ENCODE measurements at places on chromosomes 4 and X.

- no peak for DNase-seq
Observed at GRCh38 chr4:68570122-68570507, 6.0 kb downstream of the UGT2B17 start.

DNA sequence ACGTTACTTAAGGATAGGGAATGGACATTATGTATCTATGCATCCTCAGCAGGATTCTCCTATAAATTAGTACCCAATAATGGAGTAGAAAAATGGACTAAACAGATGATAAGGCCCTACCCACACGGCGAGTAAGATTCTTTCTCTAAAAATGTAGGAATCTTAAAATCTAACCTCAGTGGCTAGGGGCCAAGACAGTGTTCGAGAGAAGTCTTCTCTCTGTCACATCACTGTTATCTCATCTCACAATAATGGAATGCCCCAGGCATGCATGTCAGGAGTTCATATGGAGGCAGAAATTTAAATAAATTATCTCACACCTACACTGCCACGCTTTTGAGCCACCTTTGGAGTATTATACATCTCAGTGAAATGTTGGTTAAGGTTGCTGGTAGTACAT, 132.9 kb downstream of the LDB2 start:
- DNase-seq, result no peak

DNA sequence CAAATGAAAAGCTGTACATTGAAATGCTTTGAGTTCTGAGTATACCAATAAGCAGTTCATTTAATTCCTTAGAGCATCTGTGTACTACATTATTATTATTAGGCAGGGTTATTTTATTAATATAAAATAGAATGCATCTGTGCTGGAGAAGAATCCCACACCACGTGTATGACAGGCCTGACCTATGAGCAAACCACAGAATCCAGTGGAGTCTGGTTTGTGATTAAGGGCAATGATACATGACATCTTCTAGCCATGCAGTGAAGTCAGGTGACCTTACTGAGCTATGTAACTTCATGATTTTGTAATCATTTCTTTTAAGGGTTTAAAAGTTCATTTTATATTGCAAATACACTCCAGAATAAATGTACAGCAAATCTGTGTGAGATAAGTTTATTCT, 1165.0 kb upstream of the TENM3 start:
- DNase-seq, result no peak

- DNase-seq, result no peak
Observed at GRCh38 chrX:39372115-39372514, 570.9 kb downstream of the MID1IP1 start.

DNA sequence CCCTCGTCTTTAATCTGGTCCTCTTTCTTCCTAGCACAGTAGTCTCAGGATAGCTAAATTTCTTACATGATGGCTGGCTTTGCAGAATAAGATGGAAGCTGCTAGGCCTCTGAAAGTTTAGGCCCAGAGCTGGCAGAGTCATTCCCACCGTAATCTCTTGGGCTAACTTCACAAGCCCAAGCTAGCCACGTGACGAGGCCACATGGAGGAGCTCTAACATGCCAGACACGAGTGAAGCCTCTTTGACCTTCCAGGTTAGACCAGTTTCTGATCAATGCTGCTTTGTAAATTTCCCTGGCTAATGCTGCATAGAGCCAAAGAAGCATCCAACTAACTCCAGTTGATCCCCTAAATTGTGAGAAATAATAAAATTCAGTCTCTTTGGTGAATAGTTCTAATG, 9.5 kb upstream of the CENPE start:
- no peak for DNase-seq

DNA sequence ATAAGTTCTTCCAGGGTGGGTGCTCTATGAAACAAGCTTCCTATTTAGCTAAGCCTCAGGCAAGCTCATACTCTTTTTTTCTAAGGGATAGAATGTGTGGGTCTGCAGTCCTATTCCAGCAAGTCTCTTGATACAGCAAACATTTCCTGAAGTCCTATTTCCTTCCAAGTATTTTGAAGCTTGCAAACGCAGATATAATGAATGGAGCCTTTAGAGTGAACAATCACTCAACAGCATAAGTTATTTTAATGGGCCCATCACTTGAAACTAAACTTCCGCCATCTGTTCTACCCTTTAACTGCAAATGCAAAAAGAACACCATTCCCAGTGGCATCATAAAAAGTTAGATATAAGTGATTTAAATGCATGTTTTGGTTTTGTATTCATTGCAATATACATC, 108.3 kb upstream of the TAPT1 start:
- DNase-seq, result no peak

GRCh38 chrX:14729058-14729457, 143.8 kb downstream of the FANCB start:
- no peak for DNase-seq

GRCh38 chrX:124726881-124727280, 380.5 kb downstream of the SH2D1A start:
- no peak for DNase-seq

- no peak for DNase-seq
Observed at GRCh38 chrX:13093529-13094140, 49.2 kb upstream of the FAM9C start.

- DNase-seq, result no peak
Observed at GRCh38 chrX:153708415-153708814, 15.8 kb downstream of the BCAP31 start.

DNA sequence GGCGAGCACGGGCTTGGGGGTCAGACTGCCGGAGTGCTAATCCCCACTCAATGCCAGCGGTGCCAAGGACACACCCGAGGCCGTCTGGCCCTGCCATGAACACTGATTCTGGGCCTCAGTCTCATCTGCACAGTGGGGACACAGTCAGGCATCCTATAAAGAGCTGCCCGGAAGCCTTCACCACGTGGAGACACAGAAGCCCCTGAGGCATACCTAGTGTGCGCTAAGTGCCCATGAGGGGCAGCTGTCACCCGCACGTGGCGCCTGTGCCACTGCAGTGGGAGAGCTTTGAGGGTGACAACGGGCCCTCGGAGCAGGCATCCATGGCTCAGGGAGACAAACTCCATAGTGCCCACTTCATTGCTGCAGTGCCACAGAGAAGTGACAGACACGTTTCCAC, 86.3 kb downstream of the PHKA2 start:
- DNase-seq, result no peak

DNA sequence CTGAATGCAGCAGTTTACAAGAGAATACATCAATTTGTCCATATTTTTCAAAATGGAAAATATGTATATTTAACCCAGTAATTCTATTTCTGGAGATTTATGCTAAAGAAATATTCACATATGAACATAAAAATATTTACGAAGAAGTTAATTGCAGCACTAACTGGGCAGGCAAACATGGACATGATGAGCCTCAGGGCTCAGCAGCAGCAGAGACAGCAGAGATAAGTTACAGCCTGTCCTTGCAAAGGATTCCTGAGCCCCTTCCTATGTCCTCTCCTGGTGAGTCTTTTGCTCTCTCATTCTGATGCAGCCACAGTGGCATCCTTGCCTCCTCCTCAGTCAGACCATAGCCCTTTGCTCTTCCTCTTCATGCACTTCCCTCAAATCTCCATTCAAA, 680.6 kb upstream of the CPEB2 start:
- DNase-seq, result no peak

DNA sequence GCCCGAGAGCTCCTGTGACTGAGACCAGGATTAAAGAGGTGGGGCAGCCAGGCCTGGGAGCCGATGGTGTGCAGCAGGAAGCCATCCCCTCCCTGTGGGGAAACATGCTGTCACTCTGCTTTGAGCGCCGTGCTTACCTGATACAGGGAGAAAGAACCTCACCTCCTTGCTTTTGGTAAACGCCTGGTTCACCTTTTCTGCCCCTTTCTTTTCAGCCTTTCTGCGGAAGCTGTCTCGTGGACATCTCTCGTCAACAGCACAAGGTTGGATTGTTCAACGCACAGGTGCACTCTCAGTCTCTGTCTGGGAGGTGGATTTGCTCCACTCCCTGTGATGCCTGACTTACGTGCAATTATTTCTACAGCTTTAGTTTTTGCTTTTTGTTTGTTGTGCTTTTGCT, 12.0 kb downstream of the ZFYVE28 start:
- DNase-seq, result no peak

- DNase-seq, result no peak
Observed at GRCh38 chrX:97806238-97806637, 922.5 kb downstream of the RPA4 start.

DNA sequence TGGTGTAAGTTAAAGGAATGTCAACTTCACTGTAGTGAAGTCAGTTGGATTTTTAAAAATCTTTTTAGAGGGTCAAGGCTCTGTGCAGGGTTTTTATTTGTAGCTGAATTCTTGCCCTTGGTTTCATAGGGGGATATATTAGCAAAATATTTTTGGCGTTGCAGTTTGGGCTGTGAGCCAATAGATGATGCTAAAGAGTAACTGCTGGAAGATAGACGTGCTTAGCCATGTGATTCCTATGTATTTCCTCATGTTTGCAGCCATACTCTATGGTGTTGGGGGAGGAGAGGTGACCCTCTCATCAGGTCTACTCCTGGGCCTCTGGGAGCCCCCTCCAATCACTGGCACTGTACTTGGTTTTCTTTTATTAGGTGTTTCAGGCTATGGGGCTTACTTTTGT, 246.7 kb upstream of the ARHGAP24 start:
- DNase-seq, result no peak

DNA sequence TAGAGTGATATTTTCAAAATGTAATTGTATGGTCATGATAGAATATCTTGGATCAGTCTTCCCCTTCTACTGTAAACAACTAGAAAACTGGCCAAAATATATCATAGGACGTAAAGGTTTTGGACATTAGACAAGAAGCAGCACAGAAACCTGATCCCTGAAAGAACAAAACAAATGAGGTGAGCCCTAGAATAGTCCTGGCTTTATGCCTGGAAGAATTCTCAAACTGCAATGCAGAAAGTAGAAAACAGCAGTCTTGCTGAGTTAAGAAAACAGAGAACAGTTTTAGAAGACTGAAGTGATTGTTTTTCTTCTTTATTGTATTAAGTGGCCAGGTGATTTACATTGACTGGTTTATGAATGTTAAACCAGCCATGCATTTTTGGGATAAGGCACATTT, 19.5 kb downstream of the NSUN7 start:
- no peak for DNase-seq

DNA sequence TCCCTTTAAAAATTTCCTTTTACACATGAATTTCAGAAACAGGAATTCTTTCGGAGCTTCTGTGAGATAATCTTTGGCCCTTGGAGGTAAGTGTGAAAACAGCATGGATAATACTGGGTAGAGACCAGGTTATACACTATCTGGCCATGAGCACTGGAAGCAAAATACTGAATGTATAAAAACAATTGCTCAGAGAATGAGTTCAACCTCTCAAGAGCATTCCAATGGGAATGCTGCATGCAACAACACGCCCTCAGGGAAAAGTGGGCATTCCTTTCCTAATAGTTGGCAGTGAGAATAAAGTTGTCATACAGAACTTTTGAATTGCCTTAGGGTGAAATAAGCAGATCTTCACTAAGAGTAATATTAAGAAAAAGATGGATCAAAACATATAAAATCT, 574.8 kb upstream of the DIPK2B start:
- no peak for DNase-seq

DNA sequence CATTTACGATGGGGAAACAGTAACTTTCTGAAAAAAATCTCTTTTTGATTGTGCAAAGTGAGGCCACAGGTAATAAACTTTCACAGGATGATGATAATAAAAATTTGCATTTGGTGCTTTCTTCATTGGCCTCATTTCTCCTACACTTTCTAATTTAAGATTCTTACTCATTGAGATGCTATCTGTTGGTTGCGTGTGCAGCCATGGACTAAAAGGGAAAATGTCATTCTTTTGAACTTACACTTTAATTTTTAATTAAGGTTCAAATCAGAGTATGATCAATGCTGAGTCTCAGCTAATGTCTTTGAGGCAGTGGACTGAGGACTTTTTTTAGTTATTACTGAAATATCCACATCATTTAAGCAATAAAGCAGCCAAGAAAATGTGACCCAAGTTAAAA, 87.6 kb downstream of the SEL1L3 start:
- no peak for DNase-seq

DNA sequence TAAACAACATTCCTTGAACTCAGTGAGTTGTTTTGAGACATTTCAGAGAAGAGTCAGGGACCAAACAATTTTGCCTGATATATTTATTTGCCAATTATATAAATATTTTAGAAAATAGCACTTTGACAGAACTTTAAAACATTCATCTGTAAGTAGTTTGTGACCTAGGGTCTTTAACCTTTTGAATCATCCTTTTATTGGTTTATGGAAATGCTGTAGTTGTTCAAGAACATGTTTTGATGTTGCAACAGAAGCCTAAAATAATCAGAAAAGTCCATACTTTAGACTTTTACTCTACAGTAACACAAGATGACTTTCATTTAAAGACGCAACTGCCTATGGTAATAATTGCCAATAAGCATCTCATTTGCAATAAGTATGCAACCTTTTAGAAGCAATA, 43.0 kb downstream of the CXCL1 start:
- no peak for DNase-seq

- DNase-seq, result no peak
Observed at GRCh38 chr4:186844059-186844681, 120.5 kb upstream of the FAT1 start.

GRCh38 chr4:150217808-150218207, 139.6 kb downstream of the DCLK2 start:
- no peak for DNase-seq

- no peak for DNase-seq
Observed at GRCh38 chr4:143358923-143359643, 22.4 kb downstream of the GAB1 start.

DNA sequence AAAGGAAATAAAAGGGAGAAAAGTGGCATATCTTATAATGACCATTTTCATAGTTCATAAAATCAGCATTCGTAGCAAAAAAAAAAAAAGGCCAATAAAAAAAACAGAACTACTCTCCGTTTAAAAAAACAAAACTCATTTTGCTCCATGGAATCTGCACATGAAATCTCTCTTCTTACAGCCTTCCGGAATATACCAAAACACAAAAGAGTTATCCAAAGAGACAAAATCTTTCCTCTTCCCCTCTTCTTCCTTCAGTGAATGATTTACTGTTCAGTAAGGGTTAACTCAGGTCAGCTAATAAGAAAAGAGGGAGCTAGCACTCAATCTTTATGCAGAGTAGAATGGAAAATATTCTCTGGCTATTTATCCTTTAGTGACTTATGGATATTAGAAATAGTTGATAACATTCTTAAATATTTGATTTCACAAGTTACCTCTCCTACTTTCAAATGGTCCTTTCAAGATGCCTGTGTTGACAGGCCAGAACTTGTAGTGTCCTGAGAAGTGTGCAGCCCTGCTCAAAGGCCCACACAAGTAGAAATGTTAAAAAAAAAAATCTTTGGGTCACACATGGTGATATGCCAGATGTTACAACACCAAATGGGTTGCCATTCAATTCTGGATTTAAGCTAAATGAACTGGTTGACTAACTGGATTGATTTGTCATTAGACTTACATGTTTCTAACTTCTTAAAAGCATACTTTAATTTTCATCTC, 42.1 kb downstream of the PDGFC start:
- DNase-seq, result no peak

Data from T-helper 1 cell (primary cell).